MCF 10A (cell line): ENCODE measurements at places on chromosomes 3 and 15. TPM values are rescaled to one million over a fixed set of nuclear protein-coding genes. Genes with fewer than 3 reads are reported as not detected.

The ADGRG7 gene
- total RNA-seq: not detected in 2 replicates

The RTF1 gene
- total RNA-seq: 30.2 and 30.6 TPM in 2 replicates

The SCAANT1 gene
- not detected in 2 replicates for total RNA-seq

The CFAP44 gene
- total RNA-seq: 4.0 and 6.7 TPM in 2 replicates

The LPCAT4 gene
- total RNA-seq: 17.0 and 17.4 TPM in 2 replicates

The GRM7 gene
- total RNA-seq: not detected in 2 replicates

The DLL4 gene
- 0.10 TPM in 1 of 2 replicates, not detected in the other for total RNA-seq

The IGSF10 gene
- total RNA-seq: not detected in 2 replicates

The TMEM207 gene
- total RNA-seq: not detected in 2 replicates

The ARL14 gene
- total RNA-seq: 0.72 and 1.1 TPM in 2 replicates

The IQCF5 gene
- total RNA-seq: not detected in 2 replicates

The ST3GAL6 gene
- total RNA-seq: 1.2 and 1.5 TPM in 2 replicates

The MOBP gene
- total RNA-seq: 0.21 TPM in 1 of 2 replicates, not detected in the other

The SCAMP5 gene
- 0.54 and 0.96 TPM in 2 replicates for total RNA-seq

The GOLGA8S gene
- total RNA-seq: 0.16 and 0.17 TPM in 2 replicates

The CHRNA3 gene
- not detected in 2 replicates for total RNA-seq

The SHC4 gene
- 0.26 and 0.49 TPM in 2 replicates for total RNA-seq

The TEX9 gene
- 6.3 and 6.8 TPM in 2 replicates for total RNA-seq

The IGDCC3 gene
- total RNA-seq: not detected in 2 replicates

The ARHGAP31 gene
- 4.4 and 4.7 TPM in 2 replicates for total RNA-seq

The ZKSCAN7 gene
- not detected in 2 replicates for total RNA-seq

The C15orf40 gene
- total RNA-seq: 38.1 and 39.3 TPM in 2 replicates

The SNTN gene
- not detected in 2 replicates for total RNA-seq

The GUCA1C gene
- not detected in 2 replicates for total RNA-seq

The DUOXA2 gene
- not detected in 2 replicates for total RNA-seq

The FBXW12 gene
- not detected in 2 replicates for total RNA-seq

The C3orf22 gene
- total RNA-seq: not detected in 2 replicates

The LYZL4 gene
- total RNA-seq: not detected in 2 replicates

The SOX14 gene
- total RNA-seq: not detected in 2 replicates

The GABRG3 gene
- total RNA-seq: not detected in 2 replicates

The SLC6A1 gene
- not detected in 2 replicates for total RNA-seq

The MASP1 gene
- not detected in 2 replicates for total RNA-seq

The SPG11 gene
- 65.1 and 69.0 TPM in 2 replicates for total RNA-seq

The DNAJB11 gene
- 116 and 166 TPM in 2 replicates for total RNA-seq

The TMCO5A gene
- not detected in 2 replicates for total RNA-seq

The LMAN1L gene
- 0.23 TPM in 1 of 2 replicates, not detected in the other for total RNA-seq

The RBM5 gene
- total RNA-seq: 138 TPM in 2 replicates

The CKMT1A gene
- total RNA-seq: 11.4 and 27.5 TPM in 2 replicates
